Stimulated activated CD8-positive, alpha-beta memory T cell treated with anti-CD3 and anti-CD28 coated beads, Interleukin-7, amount 100 ng/mL, for 48 hours (primary cell): ENCODE measurements at places on chromosomes 3 and 15.

GRCh38 chr15:86830304-86830703 lies 750.6 kb downstream of the AGBL1 start:
- DNase-seq, result no peak

GRCh38 chr3:3087279-3087678 lies 22.9 kb downstream of the IL5RA start:
- no peak for DNase-seq

GRCh38 chr3:25583343-25583742 lies 81.4 kb downstream of the TOP2B start:
- DNase-seq, result no peak

- no peak for DNase-seq
These were observed 223.0 kb downstream of the NSUN3 start for GRCh38 chr3:94285872-94286271.

- peak; percentile 1 for DNase-seq
These were observed 93.9 kb upstream of the CCDC80 start for GRCh38 chr3:112734736-112735350.

DNA sequence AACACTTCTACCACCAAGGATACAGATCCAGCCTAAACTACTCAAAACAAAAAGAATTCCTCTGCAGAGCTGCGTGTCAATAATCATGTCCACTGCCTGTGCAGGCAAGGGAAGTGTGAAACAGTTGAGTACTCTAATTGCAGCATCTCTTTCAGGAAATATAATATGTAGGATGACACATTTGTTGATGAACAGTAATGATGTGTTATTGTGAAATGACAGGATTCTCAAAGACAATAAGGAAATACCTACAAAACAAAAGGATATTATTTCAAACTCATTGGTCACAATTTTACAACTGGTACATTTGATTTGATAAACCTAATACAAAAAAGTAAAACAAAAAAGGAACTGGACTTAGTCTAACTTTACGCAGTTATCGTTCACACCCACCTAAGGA lies 4.4 kb downstream of the SPG11 start:
- DNase-seq, result no peak
